ENCODE measurements at places on chromosomes 2 and 18.

- no peak for DNase-seq
Measured at GRCh38 chr2:104664672-104665071, 189.2 kb upstream of the POU3F3 start.

DNA sequence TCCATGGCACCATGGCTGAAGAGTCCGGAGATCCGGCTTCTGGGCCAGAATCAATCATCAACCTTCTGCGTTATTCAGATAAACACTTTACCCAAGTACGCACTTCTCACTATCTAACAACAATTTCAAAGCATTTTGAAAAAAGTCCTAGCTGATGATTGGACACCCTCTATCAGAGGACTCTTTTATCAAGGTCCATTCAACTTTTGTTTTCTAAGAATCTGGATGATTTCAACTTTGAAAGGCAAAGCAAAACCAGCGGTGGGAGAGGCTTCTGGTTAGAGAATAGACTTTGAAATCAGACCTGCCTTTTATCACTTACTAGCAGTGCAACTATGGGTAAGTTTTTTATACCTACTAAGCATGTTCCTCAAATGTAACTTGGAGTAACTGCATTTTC is 293.6 kb upstream of the TNP1 start:
- no peak for DNase-seq

- no peak for DNase-seq
Measured at GRCh38 chr2:227848586-227848985, 22.8 kb upstream of the DAW1 start.

DNA sequence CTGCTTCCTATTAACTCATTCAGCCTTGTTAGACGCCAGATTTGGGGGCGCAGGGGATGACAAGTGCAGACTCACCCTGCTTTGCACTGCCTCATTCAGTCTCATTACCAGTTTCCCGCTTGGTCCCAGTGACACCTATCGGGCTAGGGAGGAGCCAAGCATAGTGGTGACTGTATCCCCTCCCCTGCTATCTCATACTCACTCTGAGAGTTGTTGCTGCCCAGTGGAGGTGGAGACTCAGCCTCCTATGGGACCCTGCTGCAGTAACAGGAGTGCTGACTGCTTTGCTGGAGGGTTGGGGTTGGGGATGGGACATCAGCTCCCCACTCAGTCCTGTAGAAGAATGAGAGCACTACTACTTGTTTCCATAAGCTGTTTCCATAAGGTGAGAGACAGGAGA is 21.3 kb upstream of the PIK3C3 start:
- DNase-seq: no peak

Data from neural crest cell (in vitro differentiated cells).